Stimulated activated CD4-positive, alpha-beta T cell treated with anti-CD3 and anti-CD28 coated beads, Interleukin-1b, Interleukin-23, amount 100 ng/mL, for 1 hour (primary cell): ENCODE measurements at places on chromosomes 5 and 9.

DNA sequence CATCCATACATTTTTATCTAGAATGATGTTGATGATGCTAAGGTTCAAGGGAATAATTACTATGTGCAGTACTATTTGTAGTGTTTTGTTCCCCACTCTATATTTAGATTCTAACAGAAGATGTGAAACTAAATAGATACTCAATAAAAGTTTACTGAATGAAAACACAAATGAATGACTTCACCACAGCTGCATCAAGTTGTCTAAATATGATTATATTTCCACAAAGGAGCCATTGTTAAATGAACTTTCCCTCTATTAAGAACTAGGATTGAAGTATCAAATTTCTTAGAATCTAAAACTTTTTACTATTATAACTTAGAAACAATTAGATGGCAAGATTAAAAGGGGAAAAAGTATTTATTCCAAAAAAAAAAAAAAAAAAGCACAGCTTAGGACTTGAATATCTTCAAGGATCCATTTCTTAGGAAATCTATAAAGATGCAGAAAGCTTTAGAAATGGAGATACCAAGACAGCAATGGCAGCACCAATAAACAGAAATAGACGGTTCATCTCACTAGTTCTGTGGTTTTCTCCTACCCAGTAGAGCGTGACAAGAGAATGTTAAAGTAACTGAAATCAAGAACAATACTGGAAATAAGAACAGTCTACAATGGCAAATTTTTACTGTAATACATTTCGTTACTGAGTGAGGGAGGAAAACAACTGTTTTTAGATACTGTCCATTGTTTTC lies 347.6 kb downstream of the EBF1 start:
- no peak for DNase-seq

- no peak for DNase-seq
These were observed 281.5 kb downstream of the GADD45G start for GRCh38 chr9:89886281-89886700.

DNA sequence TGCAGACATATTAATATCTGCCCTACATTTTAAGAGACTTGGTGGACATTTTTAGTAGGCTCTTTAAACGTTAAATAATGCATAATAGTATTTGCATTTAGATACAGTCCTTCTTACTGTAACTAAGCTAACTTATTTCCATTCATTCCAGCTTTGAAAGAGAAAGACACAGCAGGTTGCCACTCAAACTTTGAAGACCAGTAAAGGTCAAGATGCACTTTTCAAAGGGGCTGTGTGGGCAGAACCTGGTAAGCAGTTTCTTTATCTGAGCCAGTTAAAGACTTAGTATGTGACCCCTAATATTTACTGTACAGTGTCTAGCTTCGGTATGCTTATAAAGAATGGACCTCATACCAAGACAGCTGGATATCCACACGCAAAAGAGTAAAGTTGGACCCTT lies 20.8 kb downstream of the PLGRKT start:
- DNase-seq: no peak

GRCh38 chr5:80977764-80978163 lies 17.6 kb downstream of the RASGRF2 start:
- DNase-seq: no peak

GRCh38 chr9:104866191-104866590 lies 61.8 kb downstream of the ABCA1 start:
- no peak for DNase-seq

GRCh38 chr5:98307811-98308210 lies 465.7 kb upstream of the RGMB start:
- DNase-seq: no peak

GRCh38 chr5:130724658-130725057 lies 440.4 kb downstream of the HINT1 start:
- no peak for DNase-seq

DNA sequence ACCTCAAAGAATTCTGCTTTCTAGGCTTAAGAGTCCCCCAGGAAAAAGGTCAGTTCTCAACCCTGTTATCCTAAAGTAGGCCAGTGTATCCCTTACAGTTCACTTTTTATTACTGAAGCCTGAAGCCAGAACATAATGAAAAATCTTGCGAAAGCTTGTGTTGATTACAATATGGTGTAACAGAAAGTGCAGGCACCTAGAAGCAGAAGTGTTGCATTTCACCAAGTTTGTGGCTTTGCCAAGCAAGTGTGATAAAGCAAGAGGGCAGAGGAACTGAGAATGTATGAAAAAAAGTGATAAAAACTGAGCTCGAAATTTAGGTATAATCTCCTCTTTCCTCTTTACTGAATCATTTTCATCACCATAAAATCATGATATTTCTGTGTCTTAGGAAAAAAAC lies 26.2 kb downstream of the AGTPBP1 start:
- DNase-seq: no peak

DNA sequence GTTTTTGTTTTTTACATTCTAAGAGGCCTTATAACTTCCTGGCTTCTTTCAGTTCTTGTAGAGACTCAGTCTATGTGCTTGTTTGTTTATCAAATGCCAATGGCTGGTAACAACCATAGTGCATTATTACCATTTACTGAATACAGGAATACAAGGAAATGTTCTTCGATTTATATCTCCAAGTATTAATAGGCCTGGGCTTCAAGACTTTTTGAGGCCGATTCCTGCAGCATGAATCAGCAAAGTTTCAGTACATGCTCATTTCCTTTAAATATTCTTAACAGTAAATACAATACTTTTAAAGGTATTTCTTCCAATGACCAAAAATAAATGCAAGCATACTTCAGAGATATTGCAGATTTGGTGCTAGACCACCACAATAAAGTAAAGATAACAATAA lies 535.3 kb downstream of the EFNA5 start:
- DNase-seq: no peak

DNA sequence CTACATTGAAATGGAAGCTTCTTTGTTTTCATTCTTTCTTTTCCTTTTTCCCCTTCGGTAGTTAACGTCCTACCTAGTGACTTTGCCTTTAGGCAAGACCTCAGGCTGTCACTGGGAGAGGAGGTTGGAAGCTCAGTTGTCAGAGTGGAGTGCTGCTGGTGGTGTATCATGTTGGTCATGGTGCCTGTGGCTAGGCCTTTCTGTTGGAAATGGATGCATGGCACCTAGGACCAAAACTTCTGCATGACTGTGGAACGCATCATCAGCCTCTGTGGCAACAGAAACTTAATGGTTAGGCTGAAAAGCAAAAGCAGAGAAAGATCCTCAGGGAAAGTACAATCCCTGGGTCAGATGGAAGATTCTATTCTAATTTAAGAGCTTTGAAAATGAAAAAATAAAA lies 57.9 kb downstream of the OSTF1 start:
- DNase-seq: no peak

DNA sequence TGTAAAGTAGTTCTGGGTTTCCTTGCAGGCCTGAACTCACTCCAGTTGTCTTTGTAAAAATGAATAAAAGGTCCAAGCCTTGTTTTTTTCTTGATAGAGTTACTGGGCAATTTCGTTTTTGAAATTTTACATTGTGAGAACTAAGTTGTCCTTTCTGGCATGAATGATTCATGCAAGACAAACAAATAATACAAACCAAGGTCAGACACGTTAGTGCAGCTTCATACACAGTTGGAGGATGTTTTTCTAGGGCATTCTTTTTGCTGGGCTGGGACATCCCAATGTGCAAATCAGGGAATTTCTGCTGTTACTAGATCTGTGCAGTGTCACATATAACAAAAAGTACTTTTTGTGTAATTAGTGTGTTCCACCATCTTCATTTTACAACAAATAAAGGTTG lies 96.0 kb downstream of the MEGF10 start:
- no peak for DNase-seq

DNA sequence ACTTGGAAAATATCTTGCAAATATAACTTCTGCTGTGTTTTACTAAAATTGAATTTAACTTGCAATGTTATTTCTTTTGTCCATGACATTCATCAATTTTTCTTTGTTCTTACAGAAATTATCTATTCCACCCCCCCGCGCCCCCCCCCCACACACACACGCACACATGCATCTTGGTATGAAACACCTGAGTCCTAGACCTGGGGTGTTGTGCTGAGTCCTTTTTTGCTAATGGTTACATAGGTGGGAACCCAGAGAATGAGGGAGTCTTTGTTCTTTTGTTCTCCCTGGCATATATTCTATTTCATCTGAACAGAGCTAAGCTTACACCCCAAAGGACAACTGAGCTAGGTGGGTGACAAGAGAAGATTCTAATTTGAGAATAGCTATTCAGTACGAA lies 308.9 kb downstream of the CWC27 start:
- DNase-seq: no peak

- DNase-seq: no peak
These were observed 188.2 kb downstream of the TRIO start for GRCh38 chr5:14331386-14331781.

DNA sequence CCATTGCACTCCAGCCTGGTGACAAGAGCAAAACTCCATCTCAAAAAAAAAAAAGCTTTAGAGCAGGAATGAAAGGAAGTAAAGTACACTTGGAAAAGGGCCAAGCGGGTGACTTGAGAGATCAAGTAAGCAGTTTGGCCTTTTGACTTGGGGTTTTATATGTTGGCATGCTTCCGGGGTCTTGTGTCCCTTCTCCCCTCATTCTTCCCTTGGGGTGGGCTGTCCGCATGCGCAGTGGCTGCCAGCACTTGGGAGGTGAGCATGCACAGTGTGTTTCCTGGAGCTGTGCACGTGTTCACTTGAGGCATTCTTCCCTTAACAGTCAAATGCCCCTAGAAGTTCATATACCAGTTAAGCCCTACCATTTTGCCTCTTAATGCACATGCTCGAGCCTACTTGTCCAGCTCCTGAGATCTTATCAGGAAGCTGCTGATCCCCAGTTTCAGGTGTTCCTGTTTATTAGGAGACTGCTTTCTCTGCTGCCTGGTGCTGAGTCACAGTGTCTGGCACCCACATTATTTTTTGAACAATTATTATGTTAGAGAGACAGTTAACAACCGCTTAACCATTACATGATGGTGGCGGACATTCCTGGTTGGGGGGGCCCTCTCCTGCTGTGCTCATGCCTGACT lies 32.6 kb upstream of the PRRC2B start:
- DNase-seq: no peak

- no peak for DNase-seq
These were observed 14.6 kb upstream of the GLIPR2 start for GRCh38 chr9:36121971-36122370.

DNA sequence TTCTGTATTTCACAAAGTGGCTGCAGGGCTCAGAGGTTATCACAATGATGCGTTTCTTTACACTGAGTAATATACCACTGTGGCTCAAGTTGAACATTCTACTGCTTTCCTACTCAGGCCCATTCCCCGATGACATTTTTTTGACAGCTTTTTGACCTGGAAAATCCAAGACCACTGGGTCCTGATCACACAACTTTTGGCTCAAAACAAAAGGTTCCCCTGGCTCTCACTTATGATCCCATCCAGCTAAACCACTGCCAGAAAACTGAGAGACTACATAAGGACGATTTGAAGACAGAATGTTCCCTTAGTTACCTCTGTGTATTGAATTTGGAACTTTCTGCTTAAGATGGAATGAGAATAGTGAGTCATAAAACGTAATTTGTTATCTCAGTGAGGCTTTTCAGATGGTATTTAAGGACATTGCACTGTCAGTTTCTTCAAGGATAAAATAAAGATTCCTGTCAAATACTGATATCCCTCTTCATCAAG lies 78.0 kb upstream of the FBXL7 start:
- DNase-seq: no peak

DNA sequence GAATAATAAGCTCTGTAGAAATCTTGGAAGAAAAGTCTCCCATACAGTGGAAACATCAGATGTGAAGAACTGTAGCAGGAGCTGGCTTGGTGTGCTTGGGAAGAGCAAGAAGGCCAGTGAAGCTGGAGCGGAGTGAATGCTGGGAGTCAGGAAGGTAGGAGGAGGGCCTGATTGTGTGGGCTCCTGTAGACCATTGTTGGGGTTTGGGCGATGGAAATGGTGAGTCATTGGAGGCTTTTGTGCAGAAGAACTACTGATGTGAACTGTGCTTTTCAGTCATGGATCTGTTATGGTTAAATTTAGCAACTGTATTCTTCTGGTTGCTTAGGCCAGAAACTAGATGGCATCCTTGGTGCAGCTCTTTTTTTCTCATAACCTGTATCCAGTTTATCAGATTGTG lies 2.3 kb downstream of the ICE1 start:
- no peak for DNase-seq

- no peak for DNase-seq
These were observed 672.4 kb upstream of the GRAMD2B start for GRCh38 chr5:125750861-125751186.

DNA sequence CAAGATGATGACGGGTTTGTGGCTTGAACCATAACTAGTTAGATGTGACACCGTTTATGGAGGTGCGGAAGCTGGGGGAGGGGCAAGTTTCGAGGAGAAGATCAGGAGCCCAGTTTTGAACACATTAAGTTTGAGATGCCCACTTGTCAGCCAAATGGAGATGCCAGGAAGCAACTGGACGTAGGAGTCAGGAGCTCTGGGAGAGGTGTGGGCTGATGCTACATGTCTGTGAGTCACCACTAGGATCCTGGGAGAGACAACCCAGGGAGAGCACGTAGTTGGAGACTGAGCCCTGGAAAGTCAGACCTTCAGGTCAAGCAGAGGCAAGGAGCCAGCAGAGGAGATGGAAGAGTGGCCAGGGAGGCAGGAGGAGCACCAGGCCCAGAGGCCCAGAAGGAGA lies 48.8 kb upstream of the SLC25A51 start:
- no peak for DNase-seq

DNA sequence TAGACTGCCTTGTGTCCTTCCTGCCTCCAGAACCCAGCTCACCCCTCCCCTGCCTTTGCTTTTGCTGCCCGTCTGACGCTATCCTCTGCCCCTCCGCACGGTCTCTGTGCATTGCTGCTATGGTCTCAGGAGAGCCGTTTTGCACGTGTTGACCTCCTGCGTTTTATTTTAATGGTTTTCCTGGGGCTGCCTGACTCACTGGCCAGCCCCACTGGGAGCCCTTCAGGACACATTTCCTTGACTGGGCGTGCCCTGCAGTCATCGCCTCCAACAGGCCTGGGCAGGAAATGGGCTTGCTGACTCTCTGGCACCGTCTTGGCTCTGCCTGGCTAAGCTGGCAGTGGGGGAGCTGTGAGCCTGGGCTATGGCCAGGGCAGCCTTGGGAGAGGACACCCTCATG lies 17.9 kb upstream of the ASS1 start:
- no peak for DNase-seq

DNA sequence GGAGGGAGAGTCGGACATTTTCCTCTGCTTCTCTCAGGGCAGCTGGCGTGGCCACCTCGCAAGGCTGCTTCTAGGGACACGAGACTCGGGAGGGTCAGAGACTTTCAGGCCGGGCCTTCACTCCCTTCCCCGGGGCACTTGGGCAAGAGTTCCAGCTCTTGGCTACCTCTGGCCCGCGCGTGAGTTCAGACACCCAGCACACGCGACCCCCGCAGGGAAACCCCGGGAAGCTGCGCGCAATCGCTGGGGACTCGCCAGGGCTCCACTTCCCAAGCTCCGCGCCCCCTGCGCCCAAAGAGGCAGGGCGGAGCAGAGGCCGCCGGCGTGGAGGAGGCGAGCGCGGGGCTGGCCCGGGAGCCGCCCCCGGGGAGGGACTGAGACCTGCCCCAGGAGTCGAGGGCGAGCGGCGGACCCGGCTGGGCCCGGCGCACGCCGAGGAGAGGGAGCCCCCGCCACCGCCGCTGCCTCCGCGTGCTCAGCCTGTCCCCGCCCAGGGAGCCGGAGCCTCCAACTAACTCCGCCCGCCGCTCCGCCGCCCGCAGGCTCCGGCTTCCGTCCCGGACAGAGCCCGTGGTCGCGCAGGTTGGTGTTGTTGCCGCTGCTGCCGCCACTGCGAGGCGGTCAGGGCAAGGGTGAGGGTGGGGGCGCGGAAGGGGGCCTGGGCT lies at the start of gene PAM:
PAM (plus strand) TSS at position 539 of the 665 bp plus-strand sequence. CDS start 110,891 bp downstream, outside the sequence.
- peak; percentile 8 for DNase-seq
